ENCODE measurements at places on chromosomes 3 and 15.

GRCh38 chr3:17830788-17831187 is 88.4 kb upstream of the TBC1D5 start:
- no peak for DNase-seq

DNA sequence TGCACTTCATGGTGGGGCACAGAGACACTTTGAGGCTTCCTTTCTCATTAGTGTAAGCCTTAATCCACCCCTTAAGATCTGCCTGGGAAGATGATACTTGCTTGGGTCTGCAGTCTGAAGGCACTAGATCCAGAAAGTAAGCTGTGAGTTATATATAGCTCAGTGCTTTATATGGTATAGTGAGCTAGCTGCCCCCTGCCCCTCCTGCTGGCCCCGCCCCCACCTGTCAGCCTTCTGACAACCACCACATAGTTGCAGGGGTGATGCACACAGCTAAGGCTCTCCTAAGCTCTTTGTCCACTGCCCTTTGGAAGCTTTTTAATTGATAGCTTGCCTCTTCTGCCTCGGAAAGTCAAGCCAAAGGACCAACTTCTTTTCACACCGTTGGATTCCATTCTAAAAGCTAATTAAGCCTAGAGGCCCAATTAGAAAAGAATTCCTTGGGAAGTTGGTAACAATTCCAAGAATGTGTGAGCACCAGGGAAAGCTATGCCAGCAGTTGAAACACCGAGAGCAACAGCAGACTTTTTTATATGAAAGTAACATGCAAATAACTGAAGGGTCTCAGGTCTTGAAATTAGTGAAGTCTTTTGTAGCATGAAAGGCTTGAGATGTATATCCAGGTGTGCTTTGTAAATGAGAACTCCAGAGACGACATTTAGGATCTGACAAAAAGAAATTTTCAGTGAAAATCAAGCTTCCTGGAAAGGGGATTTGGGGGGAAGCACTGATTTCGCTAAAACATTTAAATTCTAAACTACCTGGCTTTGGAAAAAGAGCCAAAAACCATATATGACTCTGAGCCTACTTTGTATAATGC is 2.3 kb downstream of the TPM1 start:
- DNase-seq, result no peak

- DNase-seq, result no peak
Observed at GRCh38 chr15:76342382-76343201, 6.0 kb downstream of the ISL2 start.

DNA sequence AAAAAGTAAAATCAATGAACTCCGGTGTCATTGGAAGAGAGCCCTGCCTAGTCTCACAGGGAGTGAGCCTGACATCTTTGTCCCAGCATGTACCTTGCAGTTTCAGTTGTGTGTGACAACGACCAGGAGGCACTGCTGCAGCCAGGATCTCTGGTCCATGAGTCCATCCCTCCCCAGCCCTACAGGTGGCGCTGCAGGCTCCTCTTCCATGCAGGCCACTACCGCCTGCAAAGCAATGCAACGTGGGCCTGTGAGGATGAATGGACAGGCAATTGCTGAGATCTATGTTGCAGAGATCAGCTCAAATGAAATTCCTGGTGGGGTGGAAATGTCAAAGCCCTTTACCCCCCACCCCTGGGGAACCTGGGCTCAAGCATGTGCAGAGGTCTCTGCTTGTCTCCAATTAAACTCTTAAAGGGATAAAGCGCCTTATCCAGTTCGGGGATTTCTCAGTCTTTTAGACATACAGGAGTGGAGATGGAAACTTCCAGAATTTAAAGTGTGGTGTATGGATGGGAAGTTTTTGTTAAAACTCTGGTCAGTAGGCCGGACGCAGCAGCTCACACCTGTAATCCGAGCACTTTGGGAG is 35.8 kb downstream of the TKT start:
- peak; percentile 90 for DNase-seq

DNA sequence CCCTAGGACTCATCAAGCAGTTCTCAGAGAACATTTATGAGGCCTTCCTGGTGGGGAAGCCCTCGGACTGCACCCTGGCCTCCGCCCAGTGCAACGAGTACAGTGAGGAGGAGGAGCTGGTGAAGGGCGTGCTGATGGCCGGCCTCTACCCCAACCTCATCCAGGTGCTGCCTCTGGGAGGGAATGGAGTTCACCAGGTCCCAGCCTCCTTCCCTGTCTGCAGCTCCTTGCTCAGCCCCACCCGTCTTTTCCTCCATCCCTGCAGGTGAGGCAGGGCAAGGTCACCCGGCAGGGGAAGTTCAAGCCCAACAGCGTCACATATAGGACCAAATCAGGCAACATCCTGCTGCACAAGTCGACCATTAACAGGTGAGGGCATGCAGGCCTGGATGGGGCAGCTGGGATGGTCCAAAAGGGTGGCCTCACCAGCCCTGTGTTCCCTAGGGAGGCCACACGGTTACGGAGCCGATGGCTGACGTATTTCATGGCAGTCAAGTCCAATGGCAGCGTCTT is 46.3 kb downstream of the DHX30 start:
- DNase-seq, result no peak

GRCh38 chr3:46863261-46863782 is at the start of gene MYL3:
TSS of gene MYL3 (minus strand) at chr3:46863444. CDS start at chr3:46863390, 54 bp downstream.
- peak; percentile 31 for DNase-seq

DNA sequence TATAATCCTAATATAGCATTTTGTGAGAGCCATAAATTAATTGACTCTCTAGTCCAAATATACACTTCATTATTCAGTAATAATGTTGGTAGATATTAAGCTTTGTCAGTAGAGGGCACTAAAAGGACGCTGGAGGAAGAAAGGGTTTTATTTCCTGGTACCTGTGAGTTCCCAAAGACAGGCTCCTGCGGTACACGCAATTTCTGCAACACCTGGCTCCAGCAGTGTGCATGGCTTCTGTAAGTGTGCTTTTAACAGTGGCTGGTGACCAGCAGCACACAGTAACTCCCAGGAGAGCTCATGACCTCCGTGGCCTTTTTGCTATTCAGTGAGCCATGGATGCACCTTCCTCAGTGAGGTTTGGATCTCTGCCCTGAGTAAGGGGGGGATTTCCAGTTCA is 338.3 kb upstream of the ZNF385D start:
- DNase-seq, result no peak

GRCh38 chr15:31358957-31359701 is 32.5 kb downstream of the KLF13 start:
- no peak for DNase-seq

DNA sequence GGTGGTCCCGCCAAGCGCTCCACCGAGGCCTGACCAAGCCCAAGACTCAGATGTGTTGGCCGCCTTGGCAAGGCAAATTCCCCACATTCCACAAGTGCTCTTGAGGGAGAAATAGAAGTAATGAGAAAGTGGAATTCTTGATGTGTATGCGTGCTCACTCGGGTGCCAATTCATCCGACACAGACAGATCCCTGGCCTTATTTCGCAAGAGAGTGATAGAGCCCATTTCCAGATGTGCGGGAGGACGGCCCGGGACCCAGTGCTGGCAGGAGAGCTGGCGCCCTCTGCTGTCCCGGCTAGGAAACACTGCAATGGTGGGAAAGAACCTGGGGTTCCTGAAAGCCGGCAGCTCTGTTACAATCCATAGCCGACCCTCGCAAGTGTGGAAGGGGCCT is 76.0 kb downstream of the HMG20A start:
- peak; percentile 93 for DNase-seq

- DNase-seq, result peak; percentile 18
Observed at GRCh38 chr15:45100884-45101625, 12.9 kb downstream of the DUOX2 start.

DNA sequence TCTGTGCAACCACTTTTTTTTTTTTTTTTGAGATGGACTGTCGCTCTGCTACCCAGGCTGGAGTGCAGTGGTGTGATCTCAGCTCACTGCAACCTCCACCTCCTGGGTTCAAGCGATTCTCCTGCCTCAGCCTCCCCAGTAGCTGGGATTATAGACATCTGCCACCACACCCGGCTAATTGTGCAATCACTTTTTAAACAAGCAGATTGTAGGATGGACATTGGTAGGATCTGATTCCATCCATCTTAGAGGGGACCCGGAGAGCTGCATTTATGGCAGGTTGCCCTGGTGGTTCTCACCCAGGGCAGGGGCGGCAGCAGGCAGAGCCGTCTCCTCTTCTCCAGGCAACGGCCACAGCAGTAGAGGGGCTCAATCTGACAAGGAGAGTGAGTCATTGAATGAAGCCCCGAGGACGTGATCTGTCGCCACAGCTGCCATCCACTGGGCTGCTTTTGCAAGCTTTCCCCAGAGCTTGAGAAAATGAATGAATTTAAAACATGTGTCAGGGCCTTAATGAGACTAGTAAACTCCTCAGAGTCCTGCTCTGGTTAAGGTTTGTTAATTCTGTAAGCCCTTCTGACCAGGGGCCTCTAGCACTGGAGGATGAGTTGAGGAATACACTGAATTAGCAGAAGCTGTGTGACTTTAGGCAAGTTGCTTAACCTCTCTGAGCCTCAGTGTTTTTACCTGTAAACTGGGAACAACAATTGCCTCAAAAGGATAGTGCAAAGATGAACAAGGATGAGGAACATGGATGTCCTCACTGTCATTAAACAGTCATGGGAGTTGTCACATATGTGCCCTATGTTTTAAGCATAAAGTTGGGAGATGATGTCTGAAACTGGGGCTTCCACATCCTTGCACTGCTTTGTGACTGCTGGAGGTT is 129.1 kb downstream of the ASB7 start:
- DNase-seq, result no peak

- no peak for DNase-seq
Observed at GRCh38 chr3:481680-482079, 285.1 kb downstream of the CHL1 start.

DNA sequence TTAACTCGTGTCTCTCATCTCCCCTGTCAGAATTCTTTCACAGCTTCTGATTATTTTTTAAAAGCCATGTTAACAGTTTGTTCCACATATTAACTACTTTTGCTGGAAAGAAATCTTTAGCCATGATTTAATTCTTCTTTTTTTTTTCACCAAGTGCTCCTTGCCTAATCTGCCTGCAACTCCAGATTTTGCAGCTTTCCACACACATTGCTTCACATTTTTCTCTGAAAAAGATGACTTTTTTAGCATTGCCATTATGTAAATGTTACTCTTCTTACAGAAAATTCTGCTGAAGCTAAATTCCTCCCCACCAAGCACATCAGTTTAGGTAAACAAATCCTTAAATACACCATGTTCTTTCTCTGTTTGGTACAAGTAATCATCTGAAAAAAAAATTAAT is 23.4 kb upstream of the PPARG start:
- no peak for DNase-seq

DNA sequence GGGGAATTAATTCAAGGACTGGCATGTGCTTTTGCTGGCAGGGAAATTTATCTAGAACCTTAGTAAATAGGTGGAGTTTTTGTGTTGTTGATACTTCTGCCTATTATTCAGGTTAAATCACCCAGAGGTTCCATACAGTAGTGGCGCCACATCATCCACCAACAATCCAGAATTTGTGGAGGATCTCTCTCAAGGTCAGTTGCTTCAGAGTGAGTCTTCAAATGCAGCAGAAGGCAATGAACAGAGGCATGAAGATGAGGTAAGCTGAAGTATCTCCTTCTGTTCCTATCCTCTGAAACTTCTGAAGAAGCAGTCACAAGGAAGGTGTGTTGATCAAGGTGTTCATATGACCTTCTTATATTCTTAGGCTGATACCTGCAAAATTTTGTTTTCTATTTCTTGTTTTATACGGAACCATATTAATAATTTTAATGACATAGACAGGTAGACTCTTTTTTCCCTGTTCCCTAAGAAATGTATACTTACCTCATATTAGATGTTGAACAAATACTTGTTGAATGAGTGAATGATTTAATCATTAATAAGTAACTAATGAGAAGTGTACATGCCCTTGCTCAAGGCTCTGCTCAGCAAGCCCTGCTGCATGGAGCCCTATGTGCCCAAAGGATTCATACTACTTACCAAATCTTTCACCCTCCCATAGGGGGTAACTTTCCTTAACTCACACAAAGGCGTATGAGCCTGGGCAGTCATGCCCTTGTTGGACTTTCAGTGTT is 43.6 kb downstream of the HMG20A start:
- DNase-seq, result no peak

DNA sequence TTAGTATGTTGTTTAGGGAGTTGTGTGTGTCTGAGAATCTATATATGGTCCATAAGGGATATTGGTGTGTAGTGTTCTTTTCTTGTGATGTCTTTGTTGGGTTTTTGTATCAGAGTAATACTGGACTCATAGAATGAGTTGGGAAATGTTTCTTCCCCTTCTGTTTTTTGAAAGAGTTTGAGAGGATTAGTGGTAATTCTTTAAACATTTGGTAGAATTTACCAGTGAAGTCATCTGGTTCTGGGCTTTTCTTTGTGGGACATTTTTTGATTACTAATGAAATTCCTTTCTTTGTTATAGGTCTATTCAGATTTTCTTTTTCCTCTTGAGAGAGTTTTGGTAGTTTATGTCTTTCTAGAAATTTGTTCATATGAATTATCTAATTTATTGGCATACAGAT is 16.9 kb downstream of the ACKR2 start:
- DNase-seq, result no peak

- DNase-seq, result no peak
Observed at GRCh38 chr3:172397716-172398405, 50.4 kb downstream of the GHSR start.

DNA sequence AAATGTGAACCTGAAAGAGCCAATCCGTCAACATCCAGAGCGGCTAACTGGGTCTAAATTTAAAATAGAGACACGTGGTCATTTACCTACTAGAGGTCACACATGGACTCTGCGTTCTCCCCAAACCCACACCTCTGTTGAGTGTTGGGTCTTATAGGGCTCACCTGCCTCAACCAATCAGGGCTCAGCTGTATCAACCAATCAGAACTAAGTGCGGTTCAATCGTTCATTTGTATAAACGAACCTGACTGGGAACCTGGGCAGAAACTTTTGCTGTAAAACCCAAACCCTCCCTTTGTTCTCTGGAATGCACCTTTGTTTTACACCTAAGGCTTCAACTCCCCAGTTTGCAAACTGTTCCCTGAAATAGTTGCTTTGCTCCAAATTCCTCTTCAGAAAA is 8.9 kb downstream of the DNAAF4 start:
- no peak for DNase-seq

- no peak for DNase-seq
Observed at GRCh38 chr3:55269096-55269495, 218.0 kb downstream of the WNT5A start.
